Anterior cingulate cortex (tissue), 58 donors: ENCODE measurements at places on chromosomes 11 and 22.

DNA sequence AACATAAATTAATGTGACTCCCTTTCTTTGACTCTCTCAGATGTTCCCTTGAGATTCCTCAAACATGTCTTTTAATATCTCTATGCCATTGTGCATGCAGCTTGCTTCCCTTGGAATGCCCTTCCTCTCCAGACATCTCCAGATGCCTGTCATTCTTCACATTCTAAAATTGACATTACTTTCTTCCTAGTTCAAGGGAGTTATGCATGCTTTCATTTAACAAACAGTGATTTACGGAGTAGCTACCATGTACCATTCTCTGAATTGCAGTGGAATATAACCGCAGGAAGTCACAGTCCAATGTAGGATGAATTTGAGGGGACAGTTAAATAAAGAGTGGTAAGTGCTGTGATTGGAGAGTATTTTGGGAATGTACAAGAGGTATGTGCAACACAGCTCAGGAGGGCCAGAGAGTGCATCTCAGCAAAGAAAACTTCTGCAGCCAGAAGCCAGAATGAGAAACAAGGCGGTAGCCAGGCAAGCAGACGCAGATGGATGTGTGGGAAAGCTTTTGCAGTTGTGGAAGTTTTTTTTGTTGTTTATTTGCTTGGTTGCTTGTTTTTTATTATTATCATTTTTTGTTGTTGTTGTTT, 18.7 kb downstream of the MMP10 start:
- no peak for DNase-seq

DNA sequence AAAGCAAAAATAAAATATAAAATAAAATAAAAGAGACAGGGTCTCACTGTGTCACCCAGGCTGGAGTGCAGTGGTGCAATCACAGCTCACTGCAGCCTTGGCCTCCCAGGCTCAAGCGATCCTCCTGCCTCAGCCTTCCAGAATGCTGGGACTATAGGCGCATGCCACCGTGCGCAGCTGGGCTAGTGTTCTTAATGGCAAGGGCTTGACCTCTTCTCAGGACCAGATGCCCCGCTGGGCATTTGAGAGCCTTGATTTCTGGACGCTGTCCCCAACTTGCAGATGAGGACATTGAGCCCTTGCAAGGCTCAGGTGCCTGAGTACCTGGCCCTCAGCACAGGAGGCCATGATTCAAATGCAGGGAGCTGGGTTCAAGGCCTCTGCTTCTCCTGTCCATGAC, 82.6 kb downstream of the DHCR7 start:
- DNase-seq = no peak

GRCh38 chr11:114776956-114777355, 98.6 kb downstream of the NXPE2 start:
- DNase-seq = no peak

GRCh38 chr11:29029452-29029851, 921.3 kb downstream of the METTL15 start:
- DNase-seq = no peak

DNA sequence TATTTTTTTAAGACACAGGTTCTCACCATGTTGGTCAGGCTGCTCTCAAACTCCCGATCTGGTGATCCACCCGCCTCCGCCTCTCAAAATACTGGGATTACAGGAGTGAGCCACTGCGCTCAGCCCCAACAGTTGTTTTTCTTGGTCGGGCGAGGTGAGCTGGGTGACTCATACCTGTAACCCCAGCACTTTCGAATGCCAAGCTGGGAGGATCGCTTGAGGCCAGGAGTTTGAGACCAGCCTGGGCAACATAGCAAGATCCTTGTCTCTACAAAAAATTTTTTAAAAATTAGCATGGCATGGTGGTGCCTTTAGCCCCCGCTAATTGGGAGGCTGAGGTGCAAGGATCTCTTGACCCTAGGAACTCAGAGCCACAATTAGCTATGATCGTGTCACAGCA, 7.0 kb upstream of the NF2 start:
- DNase-seq = no peak

DNA sequence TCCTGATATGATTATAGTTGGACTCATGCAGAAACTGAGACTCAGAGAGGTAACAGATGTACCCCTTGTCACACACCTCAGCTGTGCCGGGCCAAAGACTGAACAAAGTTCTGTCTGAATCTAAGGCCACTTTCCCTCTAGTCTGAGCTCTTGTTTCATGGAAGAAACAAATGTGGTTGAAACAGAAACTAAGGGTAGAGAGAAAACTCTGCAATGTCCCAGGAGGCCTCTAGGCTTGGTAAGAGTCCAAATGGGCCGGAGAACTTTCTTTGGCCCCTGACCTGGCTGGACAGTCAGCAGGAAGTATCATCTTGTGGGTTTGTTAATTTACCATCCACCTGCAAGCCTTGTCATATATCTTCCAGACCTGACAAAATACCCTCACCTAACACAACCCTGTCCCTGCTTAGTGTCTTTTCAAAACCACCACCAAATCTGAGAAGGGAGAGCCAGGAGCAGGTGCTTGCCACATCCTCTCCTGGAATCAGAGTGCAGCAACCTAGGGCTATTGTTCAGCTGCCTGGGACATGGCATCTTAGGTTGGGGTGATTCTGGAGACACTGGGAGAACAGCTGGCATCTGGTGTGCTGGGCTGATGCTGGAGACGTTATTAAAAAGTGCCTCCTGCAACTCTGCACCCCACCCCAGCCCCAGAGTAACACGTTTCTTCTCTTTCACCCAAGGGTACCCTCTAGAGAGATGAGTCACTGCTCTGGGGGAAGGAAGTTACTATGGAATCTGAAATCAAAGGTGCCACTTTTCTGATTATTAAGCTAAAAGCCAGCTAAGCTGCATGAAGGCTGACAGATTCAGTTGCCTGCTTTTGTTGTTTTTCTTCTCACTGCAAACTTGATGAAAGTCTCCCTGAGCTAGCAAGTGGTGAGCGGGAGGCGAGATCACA, 126.3 kb upstream of the TIMP3 start:
- DNase-seq = no peak

DNA sequence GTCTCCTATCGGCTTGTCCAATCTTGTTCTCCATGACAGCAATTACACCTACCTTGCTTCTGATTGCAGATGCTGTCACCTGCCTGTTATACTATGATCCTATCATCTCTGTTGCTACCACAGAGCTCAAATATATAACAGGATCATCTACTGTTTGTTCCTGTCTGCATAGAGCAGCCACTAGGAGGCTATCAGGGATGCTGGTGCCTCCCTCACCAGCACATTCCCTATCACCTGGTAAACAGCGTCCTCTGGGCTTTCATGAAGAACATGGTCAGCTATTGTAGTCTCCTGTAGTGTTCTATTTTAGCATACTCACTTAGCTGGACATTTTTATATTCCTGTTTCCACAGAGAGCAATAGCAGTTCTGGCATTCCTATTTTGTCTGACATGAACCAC, 87.8 kb upstream of the FAT3 start:
- DNase-seq = no peak

DNA sequence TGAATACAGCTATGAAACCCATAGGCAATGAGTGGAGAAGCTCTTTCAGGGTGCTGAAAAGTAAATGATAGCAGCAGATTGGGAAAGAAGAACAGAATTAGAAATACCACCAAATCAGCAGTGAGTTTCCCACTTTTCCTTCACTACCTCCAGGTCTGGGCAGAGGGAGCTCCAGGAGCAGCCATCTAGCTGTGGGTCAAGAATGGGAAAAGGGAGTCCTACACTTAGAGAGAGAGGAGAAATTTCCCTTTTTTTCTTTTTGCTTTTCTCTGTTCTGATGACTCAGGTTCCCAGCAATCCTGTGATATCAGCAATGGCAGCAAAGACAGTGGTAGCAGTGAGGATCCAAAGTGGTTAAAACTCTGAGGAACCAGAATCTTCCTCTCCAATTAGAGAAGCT, 263.9 kb downstream of the NXPE2 start:
- no peak for DNase-seq

GRCh38 chr22:25077964-25078363, 121.7 kb upstream of the CRYBB3 start:
- no peak for DNase-seq

- no peak for DNase-seq
Observed at GRCh38 chr22:31584804-31585160, 77.2 kb downstream of the PISD start.

DNA sequence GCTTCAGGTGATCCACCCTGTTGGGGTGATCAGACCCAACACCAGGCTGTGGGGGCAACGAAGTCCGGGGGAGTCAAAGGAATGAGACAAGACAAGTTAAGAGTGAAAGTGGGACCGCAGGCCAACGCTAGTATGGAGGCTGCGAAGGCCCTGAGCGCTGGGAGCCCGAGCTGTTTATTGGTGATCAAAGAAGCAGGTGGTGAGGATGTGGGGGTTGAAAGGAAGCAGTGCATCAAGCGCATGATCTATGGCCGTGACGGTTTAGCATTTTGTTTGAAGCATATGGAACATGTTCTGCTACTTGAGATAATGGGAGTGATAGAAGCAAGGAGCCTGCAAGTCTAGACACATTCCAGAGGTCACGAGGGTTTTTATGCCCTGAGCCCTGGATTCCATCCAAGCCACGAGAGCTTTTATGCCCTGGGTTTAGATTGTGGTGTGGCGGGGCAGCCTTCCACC, 49.5 kb downstream of the MCHR1 start:
- DNase-seq = no peak
